Ovary (tissue), 10 donors: ENCODE measurements at places on chromosomes 4 and X. TPM values are rescaled to one million over a fixed set of nuclear protein-coding genes. Genes with fewer than 3 reads are reported as not detected.

The MAGEC1 gene
- total RNA-seq = not detected

The MAOB gene
- total RNA-seq = 87.6 TPM

The TBC1D9 gene
- total RNA-seq = 21.4 TPM

The MAGEC3 gene
- not detected for total RNA-seq

The PPP1R2C gene
- total RNA-seq = not detected

DNA sequence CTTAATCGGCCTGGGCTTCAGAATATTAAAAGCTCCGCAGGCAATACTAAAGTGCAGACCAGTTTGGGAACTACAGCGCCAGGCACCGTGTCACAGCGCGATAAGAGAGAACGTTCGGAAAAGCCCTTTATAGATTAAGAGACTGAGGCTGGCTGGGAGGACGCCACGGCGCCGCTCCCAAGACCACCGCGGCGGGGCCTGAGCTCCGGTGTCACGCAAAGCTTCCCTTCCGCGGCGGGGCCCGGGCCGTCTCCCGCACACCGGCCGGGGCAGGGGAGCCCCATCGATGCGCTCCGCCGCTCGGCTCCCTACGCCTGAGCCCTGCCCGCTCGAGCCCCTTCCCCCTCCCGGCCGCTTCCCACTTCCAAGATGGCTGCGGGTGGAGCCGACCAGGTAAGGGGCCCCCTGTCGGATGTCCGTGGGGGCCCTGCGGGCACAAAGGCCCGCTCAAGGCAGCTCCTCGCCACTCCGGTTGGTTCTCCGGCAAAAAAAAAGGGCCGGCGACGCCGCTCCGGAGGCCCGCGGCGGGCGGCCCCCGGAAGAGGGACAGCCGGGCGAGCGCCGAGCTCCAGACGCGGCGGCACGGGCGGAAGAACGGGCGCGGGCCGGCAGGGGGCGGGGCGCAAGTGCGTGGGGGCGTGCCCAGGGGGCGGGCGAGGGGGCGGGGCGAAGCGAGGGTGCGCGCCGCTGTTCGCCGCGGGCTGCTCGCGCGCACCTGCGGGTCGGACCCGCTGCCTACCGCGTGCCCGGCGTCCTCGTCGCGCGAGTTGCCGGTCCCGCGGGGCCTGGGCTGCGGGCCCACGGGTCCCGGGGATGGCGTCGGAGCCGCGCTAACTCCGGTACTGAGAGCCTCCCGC lies at the start of gene TBC1D14:
TBC1D14 (plus strand) TSS at position 714 of the 857 bp plus-strand sequence. CDS start 13,564 bp downstream, outside the sequence.
- DNase-seq = peak; percentile 89

DNA sequence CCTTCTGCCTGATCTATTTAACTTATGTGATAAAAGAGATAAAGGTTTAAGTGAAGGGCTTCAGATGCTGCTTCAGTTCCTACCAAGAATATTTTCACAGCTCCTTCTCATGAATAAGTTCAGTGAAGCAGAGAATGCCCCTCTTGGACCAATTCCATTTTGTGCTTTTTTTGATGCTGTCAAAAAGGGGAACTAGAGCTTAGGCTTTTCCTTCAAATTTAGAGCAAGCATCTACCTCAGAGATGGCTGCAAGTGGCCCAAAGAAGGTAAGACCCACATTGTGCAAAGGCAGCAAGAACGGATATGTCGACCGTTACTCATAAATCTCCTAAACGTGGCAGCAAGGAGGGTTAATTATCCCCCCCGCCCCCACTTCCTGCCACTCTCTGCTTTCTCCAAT lies 4.5 kb downstream of the CHRDL1 start:
- no peak for DNase-seq

DNA sequence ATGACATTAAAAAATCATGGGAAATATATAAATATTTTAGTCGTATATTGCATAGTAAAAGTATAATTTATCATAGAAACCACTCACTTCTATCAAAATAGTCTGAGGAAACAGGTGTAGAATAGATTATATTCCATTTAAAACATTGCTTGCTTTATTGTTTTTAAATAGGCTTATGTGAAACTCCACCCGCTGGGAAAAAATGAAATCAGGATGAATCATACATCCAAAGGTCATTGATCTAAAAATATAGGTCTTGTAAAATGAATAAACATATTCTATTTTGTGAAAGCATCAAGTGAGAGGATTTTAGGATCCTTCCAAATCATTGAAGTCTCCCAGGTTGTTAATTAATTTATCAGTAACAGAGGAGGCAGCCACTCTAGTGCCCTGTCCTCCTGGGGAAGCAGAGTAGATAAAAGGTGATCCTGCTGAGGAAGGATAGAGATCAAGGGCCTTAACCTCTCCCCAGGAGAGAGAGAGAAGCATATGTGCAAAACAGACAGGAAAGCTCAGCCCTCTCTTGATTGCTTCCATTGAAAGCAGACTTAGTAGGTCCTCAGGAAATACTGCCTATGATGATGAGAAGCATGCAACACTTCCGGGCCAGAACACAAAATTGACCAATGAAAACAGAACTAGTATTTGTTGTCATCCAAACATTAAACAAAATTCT lies 96.8 kb upstream of the MAP9 start:
- DNase-seq = no peak

DNA sequence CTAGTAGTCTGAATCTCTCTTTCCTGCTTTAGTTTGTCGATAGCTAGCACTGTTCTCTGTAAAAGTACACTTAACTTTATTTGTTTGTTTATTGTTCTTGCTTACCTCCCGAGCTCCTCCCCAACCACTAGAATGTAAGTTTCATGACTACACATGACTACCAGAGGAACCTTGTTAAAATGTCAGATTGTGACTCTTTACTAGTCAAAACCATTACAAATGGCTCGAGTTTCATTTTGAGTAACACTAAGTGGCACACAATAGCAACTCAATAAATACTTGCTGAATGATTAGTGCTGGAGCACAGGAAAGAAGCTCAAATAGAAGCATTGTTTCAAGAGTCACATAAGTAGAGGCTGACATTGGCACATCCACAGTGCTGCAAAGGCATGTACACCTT lies 116.1 kb downstream of the MAPK10 start:
- DNase-seq = no peak

DNA sequence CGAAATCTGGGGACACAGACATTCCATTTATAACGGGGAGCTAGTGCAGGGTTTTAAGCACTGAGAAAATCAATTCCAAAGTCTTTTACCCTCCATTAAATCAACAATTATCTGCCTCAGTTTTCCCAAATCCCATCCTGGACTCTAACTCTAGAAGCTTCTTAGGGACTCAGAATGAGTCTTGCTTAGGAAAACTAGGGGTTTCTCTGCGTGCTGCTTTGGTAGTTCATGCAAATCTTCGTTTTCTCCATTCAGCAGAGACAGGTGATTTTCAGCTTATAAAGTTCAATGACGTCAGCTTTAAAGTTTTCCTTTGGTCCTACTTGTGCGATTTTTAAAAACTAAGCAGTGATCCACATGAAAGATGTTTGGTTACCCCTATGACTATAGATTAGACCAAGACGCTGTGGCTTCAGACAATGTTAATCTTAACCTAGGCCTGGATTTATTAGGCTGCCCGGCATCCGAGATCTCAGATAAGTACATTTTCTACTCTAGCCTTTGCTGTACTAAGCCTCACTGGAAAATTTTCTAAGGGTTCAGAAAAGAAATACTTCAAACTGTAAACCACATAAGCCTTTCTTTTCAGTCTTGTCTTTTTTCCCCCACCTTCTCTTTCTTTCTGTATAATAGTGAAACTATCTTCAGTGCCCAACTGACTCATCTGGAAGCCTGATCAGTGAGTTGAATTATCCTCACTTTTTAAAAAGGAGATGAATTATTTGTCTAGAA lies 121.4 kb upstream of the GATB start:
- no peak for DNase-seq
